ENCODE measurements at places on chromosomes 7 and 10. TPM values are rescaled to one million over a fixed set of nuclear protein-coding genes. Genes with fewer than 3 reads are reported as not detected.

DNA sequence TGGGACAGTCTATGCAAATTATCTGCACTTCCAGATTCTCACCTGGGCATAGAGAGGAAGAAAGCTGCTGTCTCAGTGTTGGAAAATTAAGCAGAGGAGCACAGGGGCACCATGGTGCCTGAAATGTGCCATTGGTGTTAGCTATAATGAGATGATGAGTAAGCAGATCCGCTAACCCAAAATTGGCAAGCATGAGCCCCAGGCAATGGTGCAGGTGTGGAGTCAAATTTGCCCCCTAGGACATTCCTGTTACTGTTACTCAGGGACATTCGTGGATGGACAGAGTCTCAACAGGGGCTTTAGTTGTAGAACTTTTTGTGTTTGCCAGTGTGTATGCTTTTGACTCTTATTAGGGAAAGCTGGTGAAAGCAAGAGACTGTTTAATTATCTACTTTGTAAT, 385.2 kb upstream of the KLF6 start:
- H3K4me1 ChIP-seq = no peaks in the 10 kb centered on the region
- H3K4me3 ChIP-seq = no peak overlapping the region
- no peaks in the 10 kb centered on the region for H3K36me3 ChIP-seq

GRCh38 chr10:83533290-83533689, 606.0 kb upstream of the GHITM start:
- DNase-seq = no peak
- H3K27ac ChIP-seq = no peak overlapping the region
- H3K36me3 ChIP-seq = no peaks in the 10 kb centered on the region

TRPV5 gene
- total RNA-seq = not detected

PTF1A gene
- total RNA-seq = not detected

GRCh38 chr7:91379236-91379635, 115.0 kb downstream of the FZD1 start:
- H3K27ac ChIP-seq = no peak overlapping the region
- H3K36me3 ChIP-seq = no peaks in the 10 kb centered on the region
- no peak for DNase-seq
- H3K4me1 ChIP-seq = no peaks in the 10 kb centered on the region

DNA sequence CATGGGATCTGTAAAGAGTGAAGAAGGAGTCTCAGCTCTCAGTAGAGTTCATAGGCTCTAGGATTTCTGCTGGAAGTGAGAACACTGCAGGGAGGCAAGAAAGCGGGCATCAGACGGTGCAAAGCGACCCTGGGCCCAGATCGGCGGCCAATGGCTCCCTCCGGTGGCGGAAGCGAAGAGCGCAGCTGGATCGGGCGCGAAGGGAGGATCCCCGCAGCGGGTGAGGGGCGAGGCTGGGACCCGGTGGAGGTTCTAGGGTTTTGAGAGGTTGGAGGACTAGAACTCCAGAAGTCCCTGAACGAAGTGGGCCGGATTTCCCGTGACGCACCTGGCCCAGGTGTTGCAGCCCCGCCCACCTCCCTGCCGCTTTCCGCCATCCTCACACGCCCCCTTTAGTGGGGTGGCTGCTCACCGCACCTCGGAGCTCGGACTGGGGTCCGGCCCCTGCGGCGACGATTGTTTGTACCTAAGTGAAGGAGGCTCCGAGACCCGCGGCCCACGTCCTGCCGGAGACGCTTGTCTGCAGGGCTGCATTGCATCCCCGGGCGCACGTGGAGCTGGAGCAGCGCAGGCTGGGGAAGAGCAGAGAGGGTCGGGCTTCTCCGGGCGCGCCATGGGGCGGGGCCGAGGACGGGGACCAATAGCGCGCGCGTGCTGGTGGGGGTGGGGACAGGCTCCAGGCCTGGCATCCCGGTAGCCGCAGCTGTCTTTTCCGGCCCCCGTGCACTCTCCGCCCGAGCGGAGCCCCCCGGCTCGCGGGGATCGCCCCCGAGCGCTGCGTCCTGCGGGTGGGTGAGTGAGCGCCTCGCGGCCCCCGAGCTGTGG, at the start of gene SLC12A9:
TSS of gene SLC12A9 (plus strand) at position 666 of the 825 bp plus-strand sequence. CDS start 1,485 bp downstream, outside the sequence.
- peak within 1 kb of the TSS; percentile 87 for H3K4me3 ChIP-seq
- H3K27ac ChIP-seq = no peak within 1 kb of the TSS

DNA sequence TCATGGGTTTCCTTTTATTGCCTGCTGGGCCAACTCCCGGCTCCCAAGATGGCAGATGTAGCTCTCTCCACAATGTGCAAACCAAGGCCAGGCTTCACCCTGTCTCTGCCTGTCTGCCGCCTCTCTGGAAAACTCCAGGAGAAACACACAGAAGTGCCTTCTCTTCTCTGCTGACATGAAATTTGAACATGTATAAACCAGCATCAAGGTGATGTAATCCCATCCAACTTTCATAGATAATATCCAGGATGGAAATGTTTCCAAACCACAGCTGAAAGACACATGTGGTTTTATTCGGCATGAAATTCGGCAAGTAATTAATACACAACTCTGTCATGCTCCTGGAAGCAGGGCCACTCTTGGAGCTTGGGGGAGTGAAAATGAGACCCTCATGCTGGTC, 297.2 kb downstream of the C7orf25 start:
- no peak overlapping the region for H3K27ac ChIP-seq
- H3K36me3 ChIP-seq = no peaks in the 10 kb centered on the region
- H3K27me3 ChIP-seq = no peaks in the 10 kb centered on the region
- no peaks in the 10 kb centered on the region for H3K4me1 ChIP-seq

TMEM176A gene
- 48.8 TPM for total RNA-seq

ZPBP gene
- total RNA-seq = not detected

Data from left lung (tissue), 14 donors.